ENCODE measurements at places on chromosomes 7 and 10.

DNA sequence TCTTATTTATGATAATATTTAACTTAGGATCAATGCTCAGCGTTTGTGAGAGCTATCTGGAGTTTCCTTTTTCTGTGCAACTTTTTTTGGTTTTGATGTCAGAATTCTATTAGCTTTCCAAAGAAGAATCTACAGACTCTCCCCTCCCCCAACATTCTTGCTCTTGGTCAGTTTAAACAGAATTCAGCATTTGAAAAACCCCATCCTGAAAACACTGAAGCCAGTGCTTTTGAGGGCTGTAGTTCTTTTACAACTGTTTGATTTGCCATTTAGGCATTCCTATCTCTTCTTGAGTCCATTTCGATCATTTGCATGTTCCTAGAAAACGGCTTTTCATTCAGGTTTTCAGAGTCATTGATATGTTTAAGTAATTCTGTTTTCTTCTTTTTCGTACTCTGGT lies 15.6 kb upstream of the CXCL12 start:
- no peak for DNase-seq

DNA sequence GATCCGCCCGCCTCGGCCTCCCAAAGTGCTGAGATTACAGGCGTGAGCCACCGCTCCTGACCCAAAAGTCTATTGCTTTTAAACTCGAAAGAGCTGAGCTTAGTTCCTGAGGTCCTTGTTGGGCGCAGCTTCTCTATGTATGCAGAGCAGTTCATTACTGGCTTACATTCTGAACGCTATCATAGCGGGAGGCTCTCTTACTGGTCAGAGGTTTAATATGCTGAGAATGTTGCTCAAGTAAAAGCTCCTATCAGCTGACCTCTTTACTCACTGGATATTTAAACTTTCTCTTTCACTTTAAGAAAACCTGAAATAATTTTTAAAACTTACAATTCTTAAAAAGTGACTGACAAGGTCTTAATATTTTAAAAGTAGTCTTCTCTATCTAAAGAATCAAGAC lies 160.8 kb upstream of the WNT16 start:
- DNase-seq, result no peak

- no peak for DNase-seq
Observed at GRCh38 chr7:158576050-158576762, 11.4 kb downstream of the PTPRN2 start.

- DNase-seq, result peak; percentile 23
Observed at GRCh38 chr10:26733750-26734568, 36.5 kb downstream of the PDSS1 start.

- DNase-seq, result no peak
Observed at GRCh38 chr7:103912891-103913605, 76.4 kb downstream of the RELN start.

DNA sequence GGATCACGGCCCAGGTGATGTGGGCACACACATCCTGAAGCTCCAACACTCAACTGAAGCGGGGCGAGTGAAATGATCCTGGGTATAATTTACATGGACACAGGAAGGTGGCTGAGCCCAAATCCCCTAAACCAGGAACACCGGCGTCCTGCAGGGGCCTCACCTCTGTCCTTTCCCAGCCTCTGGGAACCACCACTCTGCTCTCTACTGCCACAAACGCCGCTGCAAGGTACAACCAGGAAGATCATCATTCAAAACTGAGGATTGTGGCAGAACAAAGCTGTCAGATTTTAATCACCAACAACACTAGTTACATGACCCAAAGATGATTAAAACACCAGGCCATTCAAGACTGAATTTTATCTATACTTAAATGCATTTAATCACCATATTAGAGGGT lies 104.0 kb downstream of the DIP2C start:
- DNase-seq, result no peak

DNA sequence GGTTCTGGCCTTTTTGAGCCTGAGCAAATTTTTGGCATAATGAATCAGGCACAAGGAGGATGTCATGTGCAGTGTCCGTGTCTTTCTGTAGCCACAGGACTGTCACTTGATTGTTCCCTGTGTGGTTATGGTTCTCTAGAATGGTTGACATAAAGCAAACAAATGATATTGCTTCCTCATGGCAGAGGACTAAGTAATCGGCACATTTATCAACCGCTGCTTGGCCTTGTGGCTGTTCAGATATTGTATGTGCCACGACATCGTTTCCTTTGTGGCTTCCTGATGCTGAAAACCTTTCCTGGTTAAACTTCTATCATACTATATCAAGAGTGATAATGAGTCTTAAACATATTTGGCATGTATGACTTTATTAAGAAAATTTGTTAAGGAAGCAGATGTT lies 598.8 kb downstream of the SUGCT start:
- no peak for DNase-seq

- DNase-seq, result no peak
Observed at GRCh38 chr10:6092731-6093130, 3.9 kb downstream of the RBM17 start.

GRCh38 chr10:60908031-60908430 lies 36.0 kb downstream of the RHOBTB1 start:
- DNase-seq, result no peak
